ENCODE measurements at places on chromosomes 6 and 20. TPM values are rescaled to one million over a fixed set of nuclear protein-coding genes. Genes with fewer than 3 reads are reported as not detected.

IFT52 gene
- 24.9 TPM for total RNA-seq

GRCh38 chr6:111872401-111873177, 663 bp downstream of the FYN start:
- DNase-seq: peak; percentile 81

- DNase-seq: peak; percentile 88
Measured at GRCh38 chr20:58892141-58892931, 39.8 kb downstream of the GNAS start.

GRCh38 chr20:38723017-38723847, 1.1 kb upstream of the SLC32A1 start:
- no peak for DNase-seq

DNA sequence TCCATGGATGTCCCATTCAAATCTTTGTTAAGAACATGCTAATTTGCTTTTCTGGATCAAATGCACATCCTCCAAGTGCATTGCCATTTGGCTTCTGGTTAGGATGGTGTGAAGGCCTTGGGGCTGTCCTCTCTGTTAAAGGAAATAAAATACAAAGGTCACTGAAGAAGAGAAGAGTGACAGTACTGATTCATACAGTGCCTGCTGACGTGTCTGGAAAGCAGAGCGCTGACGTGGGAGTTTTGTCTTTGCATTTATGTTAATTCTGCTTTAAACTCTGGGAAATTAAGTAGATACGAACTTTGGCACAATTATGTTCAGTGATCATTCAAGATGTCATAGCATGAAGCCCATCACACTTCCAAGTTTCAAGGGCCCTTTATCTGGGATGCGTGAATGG, 33.2 kb downstream of the SYNDIG1 start:
- DNase-seq: no peak

PRL gene
- not detected for total RNA-seq

THBD gene
- 54.0 TPM for total RNA-seq

GRCh38 chr6:15431762-15432483, 186.1 kb downstream of the JARID2 start:
- no peak for DNase-seq

DNA sequence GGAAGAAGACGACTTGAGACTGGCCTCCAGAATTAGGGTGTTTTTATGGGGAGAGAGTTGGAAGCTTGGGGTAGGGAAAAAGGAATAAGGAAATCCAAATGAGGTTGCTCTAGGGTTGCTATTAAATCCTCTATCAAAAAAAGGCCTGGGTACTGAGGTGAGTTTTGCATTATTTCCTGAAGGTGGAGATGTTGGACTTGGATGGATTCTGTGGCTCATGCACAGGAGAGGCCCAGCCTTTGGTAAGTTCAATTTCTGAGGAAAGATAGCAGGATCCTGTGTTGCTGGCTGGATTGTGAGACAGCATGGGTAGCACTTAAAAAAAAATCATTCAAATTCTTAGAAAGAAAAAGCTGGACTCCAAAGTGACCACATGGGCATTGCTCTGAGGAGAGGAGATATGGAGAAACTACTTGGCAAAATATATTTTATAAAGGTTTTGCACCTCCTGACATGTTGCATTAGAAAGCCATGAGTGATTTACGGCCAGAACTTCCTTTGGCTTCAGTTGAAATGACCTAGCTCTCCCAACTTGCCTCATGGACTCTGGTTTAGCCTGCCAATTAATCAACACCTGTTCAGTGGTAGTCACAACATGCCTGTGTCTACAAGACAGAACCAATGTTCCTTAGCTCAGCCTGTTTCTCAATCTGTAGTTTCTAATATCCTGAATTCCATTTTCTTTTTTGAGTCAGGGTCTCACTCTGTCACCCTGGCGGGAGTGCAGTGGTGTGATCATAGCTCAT, 152.1 kb upstream of the RALGAPA2 start:
- DNase-seq: no peak

TMEM200A gene
- total RNA-seq: 7.2 TPM

DNA sequence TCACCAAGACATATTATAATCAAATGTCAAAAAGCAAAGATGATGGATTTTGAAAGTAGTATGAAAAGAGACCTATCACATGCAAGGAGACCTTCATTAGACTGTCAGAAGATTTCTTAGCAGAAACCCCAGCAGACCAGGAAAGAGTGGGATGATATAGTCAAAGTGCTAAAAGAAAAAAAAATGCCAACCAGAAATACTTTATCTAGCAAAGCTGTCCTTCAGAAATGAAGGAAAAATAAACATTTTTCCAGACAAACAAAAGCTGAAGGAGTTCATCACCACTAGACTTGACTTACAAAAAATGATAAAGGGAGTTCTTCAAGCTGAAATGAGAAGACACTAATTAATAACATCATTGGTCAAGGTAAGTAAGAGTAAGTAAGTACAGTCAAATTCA, 251.2 kb upstream of the SASH1 start:
- DNase-seq: no peak

OOEP gene
- total RNA-seq: 0.39 TPM

Measured in aorta (tissue), 5 donors.